ENCODE measurements at places on chromosomes 13 and 19.

DNA sequence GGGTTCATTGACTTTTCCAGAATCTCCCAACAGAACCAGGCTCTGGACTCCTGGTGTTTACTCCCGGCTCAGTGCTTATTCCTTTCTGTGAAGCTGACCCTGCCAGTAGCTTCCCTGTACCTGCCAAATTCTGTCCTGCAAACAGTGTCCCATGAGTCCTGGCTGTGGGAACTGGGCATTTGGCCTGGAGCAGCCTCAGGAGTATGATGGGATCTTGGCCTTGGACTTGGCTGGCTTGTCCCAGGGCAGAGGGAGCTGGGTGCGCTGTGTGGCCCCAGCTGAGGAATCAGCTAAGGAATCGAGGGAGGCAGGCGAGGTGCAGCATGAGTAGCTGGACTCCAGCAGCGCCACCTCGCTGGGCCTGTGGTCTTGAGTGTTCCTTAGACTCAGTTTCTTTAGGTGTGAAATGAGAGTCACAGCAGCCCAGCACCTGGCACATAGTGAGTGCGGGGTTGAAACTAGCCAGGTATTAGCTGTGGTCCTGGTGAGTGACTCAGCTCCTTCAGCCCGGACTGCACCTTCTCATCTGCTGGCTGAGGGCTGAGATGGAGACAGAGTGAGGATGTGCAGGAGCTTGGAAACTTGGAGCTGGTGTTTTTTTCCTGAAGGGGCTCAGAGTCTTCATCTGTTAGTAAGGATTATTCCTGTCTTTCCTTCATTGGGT, 10.4 kb downstream of the CLASRP start:
- DNase-seq = no peak

DNA sequence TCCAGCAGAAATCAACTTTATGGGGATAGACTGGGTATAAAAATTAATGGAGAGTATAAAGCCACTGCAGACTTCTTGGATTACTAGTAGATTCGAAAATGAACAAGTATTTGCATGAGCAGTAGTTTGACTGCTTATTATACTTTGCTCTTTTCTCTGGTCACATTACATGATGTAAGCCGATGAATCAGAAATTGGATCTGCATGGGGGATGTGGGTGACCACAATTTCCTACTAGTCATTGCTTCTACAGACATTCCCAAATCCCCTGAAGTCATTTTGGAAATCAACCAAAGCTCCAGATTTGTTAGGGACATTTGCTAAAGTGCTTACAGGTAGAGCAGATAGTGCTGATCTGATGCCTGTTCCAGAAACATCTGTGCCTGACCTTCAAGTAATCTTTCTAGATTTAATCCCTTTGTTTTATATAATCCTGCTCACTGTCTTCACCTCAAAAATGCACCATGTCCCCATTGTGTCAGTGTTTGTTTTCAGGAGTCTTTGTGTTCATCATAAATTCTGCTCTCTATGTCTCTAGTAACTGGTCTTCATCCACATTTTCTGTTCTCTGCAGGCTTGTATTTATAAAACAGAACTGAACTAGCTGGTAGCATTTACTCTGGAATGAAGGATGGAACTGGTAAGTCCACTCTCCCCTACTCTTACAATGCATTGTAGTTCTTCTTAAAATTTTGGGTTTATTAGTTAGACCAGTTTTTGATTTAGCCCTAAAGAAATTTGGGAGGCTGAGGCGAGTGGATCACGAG, 201.5 kb upstream of the CSNK1A1L start:
- DNase-seq = no peak

DNA sequence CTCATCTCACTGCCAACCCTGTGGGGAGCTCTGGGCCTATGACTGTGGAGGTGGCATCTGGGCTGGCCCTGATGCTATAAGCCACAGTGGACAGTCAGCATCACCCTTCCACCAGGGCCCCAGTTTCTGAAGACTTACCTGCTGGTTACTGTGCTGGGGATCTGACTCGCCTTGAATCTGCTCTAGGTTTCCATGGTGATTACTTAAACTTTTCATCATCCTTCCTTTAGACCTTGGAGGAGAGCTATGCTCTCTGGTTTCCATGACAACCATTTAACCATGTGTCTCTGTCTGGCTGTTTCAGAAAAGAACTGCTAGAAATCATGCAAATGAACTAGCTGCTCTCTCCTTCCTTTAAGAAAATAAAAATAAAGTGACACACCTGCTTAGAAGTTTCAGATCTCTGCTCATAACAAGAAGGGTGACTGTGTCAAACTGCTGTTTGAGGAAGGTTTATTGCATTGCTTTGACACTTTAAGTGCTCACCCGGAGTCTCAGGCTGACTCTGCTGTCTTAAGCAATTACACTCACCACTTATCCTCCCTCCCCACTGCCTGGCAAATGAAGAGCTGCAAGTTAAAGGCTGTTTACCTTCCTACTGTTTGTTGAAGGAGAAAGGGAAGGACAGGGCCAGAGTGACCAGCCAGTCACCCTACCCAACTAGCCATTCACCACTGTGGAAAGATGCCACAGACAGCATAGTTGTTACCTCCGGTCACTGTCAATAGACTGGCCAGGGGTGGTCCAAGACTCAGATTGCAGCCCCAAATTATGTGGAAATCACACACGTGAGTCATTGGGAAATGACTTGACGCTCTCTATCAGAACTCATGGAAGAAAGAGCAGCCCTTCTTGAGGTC, 87.6 kb downstream of the HSPH1 start:
- peak; percentile 38 for DNase-seq

DNA sequence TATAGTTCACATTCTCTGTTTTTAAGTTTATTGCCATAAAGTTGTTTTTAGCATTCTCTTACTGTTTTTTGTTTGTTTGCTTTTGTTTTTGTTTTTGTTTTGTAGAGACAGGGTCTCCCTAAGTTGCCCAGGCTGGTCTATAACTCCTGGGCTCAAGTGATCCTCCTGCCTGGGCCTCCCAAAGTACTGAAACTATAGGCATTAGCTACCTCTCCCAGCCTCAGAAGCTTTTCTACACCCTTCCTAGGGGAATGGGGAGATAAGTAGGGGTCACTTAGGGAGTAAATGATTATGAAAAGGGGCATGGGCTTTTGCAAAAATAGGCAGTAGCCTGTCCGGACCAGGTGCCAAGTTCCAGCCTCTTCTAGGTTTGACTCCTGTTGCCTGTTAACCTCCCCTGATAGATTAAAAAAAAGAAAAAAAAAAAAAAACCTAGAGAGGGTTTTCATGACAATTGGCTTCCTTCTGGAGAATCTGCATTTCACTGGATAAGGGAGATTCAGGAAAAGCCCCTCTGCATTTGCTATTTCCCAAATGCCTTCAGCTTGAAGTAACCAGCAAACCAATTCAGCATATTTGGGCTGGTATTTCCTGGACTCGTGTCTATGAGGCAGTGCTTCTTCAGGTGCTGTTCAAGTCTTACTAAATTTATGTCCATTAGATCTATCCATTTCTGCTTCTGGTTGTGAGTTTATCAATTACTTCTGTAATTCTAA, 216.8 kb downstream of the TM9SF2 start:
- no peak for DNase-seq

GRCh38 chr13:25778808-25779305, 273.0 kb downstream of the SHISA2 start:
- DNase-seq = no peak

DNA sequence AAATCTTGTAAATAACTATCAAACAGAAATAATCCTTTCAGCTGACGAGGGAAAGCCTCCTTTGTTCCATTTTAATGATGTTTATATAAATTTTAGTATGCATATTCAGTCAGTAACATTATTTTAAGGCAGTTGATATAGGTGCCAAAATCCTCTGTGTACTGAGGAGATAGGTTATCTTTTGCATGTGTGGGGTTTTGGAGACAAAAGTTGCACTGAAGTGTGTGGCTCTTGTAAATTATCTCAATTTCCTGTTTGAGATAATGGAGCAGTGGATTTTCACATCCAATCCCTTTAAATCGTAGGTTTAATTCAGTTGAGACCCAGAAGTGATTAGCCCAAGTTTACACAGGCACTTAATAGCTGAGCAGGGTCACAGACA, 106.6 kb downstream of the RGCC start:
- no peak for DNase-seq

DNA sequence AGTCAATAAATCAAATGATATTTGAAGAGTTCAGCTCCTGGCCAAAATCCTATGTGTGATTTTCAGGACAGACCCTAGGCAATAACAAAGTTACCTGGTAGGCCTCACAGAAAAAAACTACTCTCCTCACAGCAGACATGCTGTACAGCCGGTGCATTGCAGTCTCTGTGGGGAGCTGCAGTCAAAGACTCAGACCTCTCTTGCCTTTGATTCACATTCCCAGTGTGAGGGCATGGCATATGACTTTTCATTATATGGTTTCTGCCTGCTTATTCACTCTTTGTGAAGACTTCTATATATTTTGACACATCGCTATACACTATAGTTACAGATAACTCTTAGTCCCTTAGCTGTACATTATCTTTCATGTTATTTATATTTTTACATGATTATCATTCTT, 2684.3 kb upstream of the PCDH20 start:
- no peak for DNase-seq

- DNase-seq = no peak
Observed at GRCh38 chr13:44435919-44436510, 62.4 kb downstream of the SERP2 start.

GRCh38 chr13:21530656-21531055, 71.6 kb upstream of the ZDHHC20 start:
- DNase-seq = peak; percentile 12

GRCh38 chr19:51016798-51017683, 2.5 kb downstream of the KLK10 start:
- no peak for DNase-seq

- no peak for DNase-seq
Observed at GRCh38 chr13:41700790-41701310, 243.5 kb downstream of the RGCC start.

DNA sequence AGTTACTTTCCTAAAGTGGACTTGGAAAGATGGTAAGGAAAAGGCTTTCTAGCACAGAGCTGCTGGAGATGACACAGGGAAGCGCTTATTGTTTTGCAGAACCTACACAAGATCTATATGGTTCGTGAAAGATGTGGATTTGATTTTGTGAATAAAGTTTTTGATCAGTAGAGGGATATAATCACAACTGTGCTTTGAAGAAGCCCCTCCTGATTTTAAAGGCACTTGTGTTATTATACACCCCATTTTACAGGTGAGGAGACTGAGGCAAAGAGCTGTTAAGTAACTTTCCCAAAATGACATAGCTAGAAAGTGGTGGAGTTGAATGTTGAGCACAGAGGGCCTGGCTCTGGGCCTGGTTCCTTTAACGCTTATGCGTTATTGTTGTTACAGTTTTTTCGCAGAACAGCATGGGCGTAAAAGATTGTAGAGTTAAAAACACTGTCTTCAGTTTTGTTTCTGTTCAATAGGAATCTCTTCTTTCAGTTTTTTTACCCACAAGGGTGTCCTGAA, 1.4 kb downstream of the TDRD3 start:
- DNase-seq = no peak

GRCh38 chr13:107473253-107473652, 742.1 kb downstream of the LIG4 start:
- no peak for DNase-seq

GRCh38 chr19:3034656-3035541, 5.8 kb upstream of the TLE2 start:
- DNase-seq = peak; percentile 50

- DNase-seq = no peak
Observed at GRCh38 chr19:6766357-6767080, 716 bp downstream of the SH2D3A start.

GRCh38 chr19:46990991-46991676, 28.5 kb upstream of the NPAS1 start:
- peak; percentile 50 for DNase-seq

GRCh38 chr13:95260031-95260525, 41.2 kb downstream of the ABCC4 start:
- no peak for DNase-seq

DNA sequence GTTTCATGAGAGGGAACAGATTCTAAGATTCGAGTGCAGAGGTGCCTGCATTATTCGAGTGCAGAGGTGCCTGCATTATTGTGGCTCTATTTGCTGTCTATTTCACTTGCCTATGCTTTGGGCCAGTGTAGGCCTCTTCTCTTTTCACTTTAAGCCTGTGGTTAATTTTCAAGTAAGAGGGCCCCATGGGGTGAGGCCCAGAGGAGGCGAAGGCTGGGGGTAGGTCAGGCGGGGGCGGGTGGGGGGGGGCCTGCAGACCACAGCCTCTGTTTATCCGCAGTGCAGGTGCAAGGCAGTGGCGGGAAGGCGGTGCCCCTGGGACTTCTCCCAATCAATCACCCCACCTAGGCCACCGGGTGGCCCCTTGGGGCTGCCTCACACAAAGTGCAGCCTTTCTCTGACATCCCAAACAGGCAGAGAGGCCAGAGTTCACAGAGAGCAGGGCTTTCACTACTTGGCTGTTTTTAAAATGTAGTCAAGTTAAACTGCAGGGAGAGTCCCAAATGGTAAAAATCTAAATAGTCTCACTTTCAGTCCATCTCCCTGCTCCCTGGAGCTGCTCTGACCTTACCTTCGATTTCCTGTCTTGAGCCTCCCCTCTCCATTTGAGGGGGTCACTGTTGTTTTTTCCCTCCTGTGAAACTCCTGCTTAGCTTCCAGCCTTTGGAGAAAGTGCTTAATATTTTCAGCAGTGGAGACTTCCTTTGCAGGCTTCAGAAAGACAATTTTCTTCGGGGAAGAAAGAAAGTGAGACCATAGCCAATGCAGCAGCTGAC, 249.0 kb downstream of the DLEU7 start:
- peak; percentile 48 for DNase-seq

GRCh38 chr19:11405846-11406643, 13.1 kb downstream of the RGL3 start:
- DNase-seq = peak; percentile 12

DNA sequence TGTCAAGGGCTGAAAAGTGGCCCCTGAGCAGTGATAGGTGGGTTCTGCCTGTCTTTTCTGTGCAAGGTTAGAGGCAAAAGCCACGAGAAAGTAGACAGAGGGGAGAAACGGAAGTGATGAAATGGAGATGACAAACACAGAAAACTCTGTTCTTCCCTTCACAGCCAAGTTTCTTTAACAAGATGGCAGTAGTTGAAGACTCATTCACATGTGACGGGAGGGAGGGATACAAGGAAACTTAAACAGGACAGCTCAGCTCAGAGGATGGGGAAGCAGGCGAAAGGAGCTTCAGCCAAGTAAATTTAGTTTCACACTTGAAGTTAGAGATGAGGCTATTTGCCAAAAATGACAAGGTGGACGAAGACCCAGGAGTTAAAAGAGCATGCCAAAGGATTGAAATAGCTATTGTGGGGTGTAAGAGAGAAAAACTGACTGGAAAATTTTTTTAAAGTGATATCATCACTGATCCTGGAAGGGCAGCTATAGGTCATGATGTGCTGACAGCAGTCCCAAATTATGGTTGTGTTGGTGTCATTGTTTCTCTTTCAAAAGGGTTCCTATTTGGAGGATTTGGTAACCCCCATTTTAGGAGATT, 347.9 kb downstream of the EFNB2 start:
- no peak for DNase-seq

- no peak for DNase-seq
Observed at GRCh38 chr19:49716154-49716553, 25.2 kb downstream of the CPT1C start.

GRCh38 chr19:50007170-50007569, 18.0 kb downstream of the VRK3 start:
- DNase-seq = no peak

GRCh38 chr13:76127922-76128321, 491.8 kb downstream of the LMO7 start:
- no peak for DNase-seq

- DNase-seq = no peak
Observed at GRCh38 chr19:8036434-8037099, 16.0 kb upstream of the CCL25 start.

GRCh38 chr19:28334419-28334818, 878.5 kb downstream of the UQCRFS1 start:
- DNase-seq = no peak

GRCh38 chr13:40578055-40578454, 88.4 kb downstream of the FOXO1 start:
- DNase-seq = no peak

GRCh38 chr19:11260996-11261395, 1.3 kb downstream of the DOCK6 start:
- DNase-seq = no peak

Data from T-helper 2 cell treated with Interferon-gamma antibody and Interleukin-4, amounts not matched to agents 5 μg/mL and 100 μg/mL, for 36 hours (primary cell).